Cerebellum (tissue), 4 donors: ENCODE measurements at places on chromosomes 1 and 21.

DNA sequence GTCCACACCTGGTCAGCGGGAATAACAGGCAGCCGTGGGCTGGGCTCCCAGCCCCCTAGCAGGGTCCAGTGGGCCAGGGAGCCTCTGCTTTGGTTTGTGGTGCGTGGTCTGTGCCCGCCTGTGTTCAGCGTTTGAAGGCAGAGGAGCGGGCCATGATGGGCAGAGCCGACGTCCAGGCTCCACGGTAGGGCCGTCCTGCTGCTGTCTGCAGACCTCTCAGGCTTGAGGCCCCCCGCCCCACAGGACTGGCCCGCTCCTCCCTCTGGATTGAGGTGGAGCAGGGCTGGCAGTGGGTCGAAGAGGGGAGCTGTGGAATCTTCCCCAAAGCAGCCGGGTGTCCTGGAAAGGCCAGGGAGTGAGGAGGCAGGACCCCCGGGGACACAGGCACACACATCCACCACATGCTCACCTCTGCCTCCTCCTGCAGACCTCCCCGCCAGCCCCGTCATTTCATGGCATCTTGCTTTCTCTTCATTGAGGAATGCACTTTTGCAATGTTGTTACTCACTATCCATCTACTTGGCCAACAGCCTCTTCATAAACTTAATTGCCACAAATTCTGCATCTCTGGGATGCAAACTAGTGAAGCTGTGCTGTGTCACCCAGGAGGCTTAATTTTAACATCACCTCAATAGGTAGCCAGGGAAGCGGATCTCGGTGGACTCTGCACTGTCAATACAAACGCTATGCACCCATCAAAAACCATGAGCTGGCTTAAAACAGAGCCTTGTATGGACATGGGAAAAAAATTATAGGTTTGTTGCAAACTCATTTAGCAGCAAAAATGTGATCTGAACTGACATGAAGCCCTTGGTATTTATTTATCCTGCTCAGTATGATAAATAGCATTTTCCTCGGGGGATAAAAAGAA, 85.9 kb downstream of the PDE9A start:
- DNase-seq = no peak

DNA sequence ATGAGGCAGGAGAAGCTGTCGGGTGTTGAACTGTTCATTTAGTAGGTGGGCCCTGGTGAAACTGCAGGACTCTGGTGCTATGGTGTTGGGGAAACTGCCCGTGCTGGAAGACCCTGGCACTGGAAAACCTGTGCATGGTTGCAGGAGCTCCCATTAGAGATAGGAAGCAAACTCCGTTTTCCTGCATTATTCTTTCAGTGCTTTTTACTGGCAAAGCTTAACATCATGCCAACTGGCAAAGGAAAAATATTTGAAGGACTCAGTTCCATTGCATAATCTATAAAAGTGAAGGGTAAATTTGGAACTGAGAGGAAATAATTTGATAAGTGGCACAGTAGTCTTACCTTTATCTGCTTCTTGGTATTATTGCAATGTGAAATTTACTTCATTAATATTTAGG, 31.7 kb upstream of the MPC2 start:
- no peak for DNase-seq

- DNase-seq = no peak
Measured at GRCh38 chr1:162985816-162986435, 83.2 kb upstream of the RGS4 start.

DNA sequence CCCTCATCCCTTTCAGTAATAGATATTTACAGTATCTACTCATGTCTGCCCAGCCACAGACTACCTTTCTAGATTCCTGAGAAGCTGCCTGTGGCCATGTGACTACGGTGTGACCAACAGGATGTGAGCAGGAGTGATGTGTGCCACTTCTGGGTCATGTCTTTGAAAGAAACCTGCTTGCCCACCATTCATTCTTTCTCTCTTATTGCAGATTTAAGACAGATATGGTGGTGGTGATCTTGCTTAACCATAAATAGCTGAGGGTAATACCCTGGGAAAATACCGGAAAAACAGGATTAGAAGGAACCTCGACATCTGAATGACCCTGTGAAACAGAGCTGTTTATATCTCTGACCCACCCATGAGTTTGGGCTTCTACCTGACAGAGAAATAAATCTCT, 41.6 kb upstream of the GUCA2A start:
- no peak for DNase-seq

DNA sequence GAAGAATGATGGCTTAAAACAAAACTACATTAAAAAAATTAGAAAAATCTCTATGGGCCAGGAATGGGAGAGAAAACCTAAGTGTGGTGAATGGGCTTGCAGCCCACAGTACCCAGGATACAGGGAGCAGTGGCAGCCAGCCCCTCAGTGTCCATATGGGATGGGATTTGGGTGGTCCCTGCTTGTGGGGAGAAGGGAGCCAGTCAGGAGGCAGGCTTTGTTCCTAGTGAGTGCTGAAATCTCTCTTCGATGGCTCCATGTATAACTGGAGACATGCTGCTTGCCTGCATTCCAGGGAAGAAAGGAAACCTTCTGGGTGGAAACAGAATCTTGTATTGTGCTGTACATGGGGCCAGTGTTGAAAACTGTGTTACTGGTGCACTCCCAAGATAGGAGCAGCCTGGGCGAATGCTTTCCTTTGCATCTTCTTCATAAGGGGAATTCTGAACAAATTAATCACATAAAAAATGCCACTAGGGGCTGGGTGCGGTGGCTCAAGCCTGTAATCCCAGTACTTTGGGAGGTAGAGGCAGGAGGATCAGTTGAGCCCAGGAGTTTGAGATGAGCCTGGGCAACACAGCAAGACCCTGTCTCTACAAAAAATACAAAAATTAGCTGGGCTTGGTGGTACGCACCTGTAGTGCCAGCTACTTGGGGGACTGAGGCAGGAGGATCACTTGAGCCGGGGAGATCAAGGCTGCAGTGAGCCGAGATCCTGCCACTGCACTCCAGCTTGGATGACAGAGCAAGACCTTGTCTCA, 36.0 kb downstream of the PTPRU start:
- DNase-seq = no peak
